ENCODE measurements at places on chromosomes 7 and 10. TPM values are rescaled to one million over a fixed set of nuclear protein-coding genes. Genes with fewer than 3 reads are reported as not detected.

- no peak for DNase-seq
Measured at GRCh38 chr10:70529848-70530247, 51.3 kb downstream of the PALD1 start.

Gene VGF
- polyA plus RNA-seq: 0.17 TPM

DNA sequence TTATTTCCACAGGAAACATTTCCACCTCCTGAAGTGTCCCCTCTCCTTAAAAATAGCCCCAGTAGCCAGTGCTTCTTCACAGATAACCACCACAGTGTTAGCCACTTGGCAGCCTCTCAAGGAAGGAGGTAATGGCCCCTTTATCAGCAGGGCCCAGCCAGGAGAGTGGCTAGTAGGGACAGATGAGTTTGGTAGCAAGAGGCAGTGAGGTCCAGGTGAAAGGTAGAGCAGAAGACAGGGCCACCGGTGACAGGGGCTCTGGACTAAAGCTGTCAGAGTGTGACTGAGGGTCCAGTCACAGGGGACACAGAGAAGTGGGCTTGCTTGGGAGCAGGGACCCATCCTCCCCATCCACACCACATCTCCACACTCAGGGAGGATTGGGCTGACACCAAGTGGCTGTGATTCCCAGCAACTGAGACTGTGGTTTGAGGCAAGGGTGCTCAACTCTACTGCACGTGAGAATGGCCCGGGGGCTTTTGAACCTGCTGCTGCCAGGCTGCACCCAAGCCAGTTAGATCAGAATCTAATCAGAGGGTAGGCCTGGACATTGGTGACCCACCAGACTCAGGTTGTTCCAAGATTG lies 52.2 kb downstream of the C10orf120 start:
- no peak for DNase-seq

Gene AMPH
- 19.7 TPM for polyA plus RNA-seq

Gene IGF2BP3
- polyA plus RNA-seq: 79.2 TPM

DNA sequence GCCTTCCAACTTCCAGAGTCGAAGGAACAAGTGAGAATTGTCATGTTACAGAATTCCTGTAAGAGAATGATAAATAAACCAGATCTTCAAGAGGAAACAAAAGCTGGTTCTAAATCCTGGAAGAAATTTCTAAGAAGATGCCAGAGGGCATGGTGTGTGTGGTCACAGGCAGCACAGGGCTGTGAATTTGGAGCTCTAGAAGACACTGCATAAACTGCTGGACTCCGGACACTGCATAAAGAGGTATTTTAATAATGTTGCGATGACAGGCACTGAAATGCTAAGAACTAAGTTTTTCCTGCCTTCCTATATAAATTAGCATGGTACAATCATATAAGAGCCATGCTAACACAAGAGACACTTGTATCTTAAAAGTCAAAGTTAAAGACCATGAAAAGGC lies 86.0 kb downstream of the LARP4B start:
- no peak for DNase-seq

Gene GALNT11
- polyA plus RNA-seq: 145 TPM

Gene SLC16A9
- polyA plus RNA-seq: 50.2 TPM

- DNase-seq: peak; percentile 81
Measured at GRCh38 chr7:73822319-73823173, 8.2 kb upstream of the CLDN4 start.

DNA sequence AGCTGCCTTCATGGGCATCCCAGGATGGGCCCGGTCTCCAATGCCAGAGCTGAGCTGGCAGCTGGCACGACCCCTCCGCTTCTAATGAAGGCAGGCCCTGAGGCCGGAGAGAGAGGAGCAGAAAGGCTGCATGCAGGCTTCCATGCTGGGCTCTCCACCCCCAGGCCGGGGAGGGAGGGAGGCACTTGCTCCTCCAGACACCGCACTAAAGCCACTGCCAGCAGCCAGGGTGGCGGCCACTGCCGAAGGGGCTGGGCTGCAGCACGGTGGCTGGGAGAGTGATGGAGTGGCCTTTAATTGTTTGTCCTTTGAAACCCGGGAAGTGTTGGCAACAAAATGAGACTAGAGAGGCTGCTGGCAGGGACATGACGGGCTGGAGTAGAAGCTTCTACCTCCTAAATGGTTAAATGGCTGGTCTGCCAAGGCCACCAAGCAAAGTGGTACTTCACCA lies 236.5 kb downstream of the SKAP2 start:
- no peak for DNase-seq

Gene GNG11
- 28.7 TPM for polyA plus RNA-seq

Gene CCDC136
- 22.5 TPM for polyA plus RNA-seq

Gene ELFN1
- 10.0 TPM for polyA plus RNA-seq

Gene THAP5
- 43.3 TPM for polyA plus RNA-seq

DNA sequence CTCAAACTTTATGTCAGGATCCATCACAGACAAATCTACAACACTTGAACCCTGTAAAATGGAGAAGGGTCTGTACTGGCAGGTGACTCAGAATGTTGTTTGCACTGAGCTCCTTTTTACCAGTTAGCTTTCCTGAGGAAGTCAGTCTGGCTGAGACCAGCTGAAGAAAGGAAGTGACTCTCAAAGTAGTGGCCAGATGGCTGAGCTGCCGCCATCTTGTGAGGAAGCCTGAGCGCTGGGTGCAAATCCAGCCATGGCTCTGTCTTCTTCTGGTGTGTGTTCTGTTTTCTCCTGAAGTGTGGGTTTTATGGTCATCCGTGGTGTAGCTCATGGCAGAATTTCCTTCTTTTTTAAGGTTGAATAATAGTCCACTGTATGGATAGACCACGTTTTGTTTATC lies 25.5 kb upstream of the ECHDC3 start:
- DNase-seq: no peak

Gene SH2D4B
- polyA plus RNA-seq: 0.20 TPM

Gene ZNHIT1
- 76.5 TPM for polyA plus RNA-seq

- no peak for DNase-seq
Measured at GRCh38 chr10:75487755-75488125, 56.3 kb downstream of the LRMDA start.

- DNase-seq: no peak
Measured at GRCh38 chr7:18504965-18505364, 9.4 kb downstream of the HDAC9 start.

Gene NEBL
- 86.5 TPM for polyA plus RNA-seq

Measured in renal cortex interstitium (tissue), 15 donors.